ENCODE measurements at places on chromosomes 6 and 20. TPM values are rescaled to one million over a fixed set of nuclear protein-coding genes. Genes with fewer than 3 reads are reported as not detected.

DNA sequence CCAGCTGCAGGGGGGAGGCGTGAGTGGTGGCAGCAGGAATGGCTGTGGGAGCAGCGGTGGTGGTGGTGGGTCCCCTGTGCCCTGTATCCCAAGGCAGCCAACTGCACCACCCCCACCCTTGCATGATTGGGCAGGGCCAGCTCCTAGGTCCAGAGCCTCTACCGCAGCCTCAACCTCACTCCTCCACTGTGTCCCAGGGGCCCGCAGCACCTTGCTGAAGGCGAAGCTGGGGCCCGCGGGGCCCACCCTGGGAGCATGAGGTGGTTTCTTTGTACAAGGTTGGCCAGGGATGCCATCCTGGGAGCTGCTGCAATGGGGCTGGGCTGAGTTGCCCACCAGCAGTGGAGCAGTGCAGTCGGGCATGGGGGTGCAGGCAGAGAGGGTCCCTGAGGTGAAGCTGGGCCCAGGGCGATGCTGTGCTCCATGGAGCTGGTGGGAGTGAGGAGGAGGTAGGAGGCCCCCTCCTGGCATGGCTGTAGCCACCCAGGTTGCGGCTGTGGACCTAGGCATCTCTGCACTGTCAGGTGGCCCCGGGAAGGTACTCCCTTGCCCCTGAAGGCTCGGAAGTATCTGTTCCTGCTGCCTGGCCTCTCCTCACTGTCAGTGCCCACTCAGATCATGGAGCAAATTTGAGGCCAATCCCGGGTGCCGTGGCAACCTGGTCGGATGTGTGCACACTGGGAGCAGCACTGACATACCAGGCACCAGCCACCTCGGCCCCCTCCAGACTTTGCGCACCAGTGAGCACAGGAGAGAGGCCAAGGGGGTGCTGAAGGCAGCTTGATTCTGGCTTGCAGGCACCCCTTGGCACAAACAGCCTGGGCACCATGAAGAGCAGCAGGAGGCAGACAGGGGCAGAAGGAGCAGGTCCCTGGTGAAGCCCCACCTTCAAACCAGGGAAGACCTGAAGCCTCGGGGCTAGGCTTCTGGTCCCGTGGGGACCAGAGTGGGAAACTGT lies 60.2 kb upstream of the L3MBTL3 start:
- DNase-seq: no peak

DNA sequence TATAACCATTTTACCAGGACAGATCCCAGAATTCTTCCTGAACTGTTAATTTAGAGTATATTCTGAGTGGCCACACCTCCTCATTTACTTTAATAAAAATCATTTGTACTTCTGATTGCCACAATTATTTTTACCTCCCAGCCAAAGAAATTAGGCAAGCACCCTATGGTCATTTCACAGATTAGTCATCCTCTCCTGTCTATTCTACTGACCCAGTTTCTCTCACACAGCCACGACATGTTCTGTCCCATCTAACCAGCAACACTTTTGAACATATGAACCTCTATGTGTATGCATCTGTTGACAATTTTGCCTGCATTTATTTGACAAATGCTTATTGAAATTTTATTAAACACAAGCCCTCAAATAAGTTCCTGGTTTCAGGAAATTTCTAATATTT lies 202.6 kb upstream of the STXBP5 start:
- no peak for DNase-seq

GRCh38 chr6:35164868-35165267 lies 23.7 kb upstream of the TCP11 start:
- DNase-seq: no peak

Gene MRAP2
- not detected for total RNA-seq

GRCh38 chr20:3820901-3821727 lies 767 bp downstream of the AP5S1 start:
- no peak for DNase-seq

Data from activated T-cell treated with anti-CD3 and anti-CD28 coated beads, Interleukin-2, amount 50 U/mL, for 72 hours (primary cell).